ENCODE measurements at places on chromosomes 7 and 10.

DNA sequence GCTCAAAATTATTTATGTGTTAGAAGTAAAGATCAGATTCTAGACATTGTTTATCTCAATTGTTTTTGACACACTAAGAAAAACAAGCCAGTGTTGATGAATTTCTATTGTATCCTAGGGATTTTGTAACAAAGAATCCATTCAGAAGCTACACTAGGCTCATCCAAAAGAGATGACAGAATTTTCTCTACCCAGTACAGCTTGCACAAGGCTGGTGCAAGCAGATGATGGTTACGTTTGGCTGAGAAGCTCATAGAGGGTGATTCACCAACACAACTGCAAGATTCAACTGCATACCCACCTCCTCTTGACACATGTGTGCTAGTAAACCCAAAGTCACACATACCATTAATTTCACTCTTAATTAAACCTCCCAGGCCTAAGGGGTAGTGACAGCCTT is 20.8 kb downstream of the GRM3 start:
- DNase-seq = no peak

DNA sequence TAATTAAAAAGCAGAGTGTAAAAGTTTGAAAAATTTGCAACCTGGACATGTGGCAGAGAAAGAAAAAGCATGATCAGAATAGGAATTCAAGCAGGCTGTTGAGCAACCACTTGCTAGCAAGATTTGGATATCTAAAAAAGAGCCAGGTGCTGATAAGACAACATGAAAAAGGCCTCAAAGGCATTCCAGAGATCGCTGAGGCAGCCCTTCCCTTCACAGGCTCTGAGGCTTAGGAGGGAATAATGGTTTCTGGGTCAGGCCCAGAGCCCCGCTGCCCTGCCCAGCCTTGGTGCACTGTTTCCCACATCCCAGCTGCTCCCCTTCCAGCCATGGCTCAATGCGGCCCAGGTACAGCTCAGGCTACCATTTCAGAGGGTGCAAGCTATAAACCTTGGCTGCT is 64.1 kb upstream of the EEPD1 start:
- no peak for DNase-seq

- DNase-seq = no peak
Observed at GRCh38 chr7:151349507-151349853, 7.9 kb downstream of the NUB1 start.

GRCh38 chr7:101736084-101736483 is 81.3 kb upstream of the CUX1 start:
- no peak for DNase-seq

- DNase-seq = peak; percentile 22
Observed at GRCh38 chr7:97307521-97308108, 190.1 kb downstream of the SDHAF3 start.

DNA sequence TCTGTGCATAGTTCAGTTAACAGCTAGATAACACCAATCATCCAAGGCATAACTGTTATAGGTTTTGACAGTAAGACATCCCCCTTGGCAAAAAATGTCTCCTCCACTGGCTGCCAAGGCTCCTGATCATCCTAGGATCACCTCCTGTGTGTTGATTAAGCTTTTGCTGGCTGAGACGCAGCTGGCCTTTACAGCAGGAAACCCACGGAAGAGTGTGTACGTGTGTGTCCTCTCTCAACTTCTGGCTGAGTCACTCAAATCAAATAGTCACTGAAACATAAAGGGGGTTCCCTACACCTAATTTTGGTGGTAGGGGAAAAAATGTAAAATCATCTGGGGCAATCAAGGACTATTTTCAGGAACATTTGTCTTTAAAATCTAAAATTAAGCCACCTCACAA is 208.8 kb downstream of the CTNNA3 start:
- no peak for DNase-seq

- no peak for DNase-seq
Observed at GRCh38 chr10:104190695-104191094, 41.5 kb downstream of the CFAP43 start.

GRCh38 chr10:46266306-46266985 is 20.4 kb upstream of the ANTXRL start:
- DNase-seq = no peak

- no peak for DNase-seq
Observed at GRCh38 chr7:138892006-138892630, 89.1 kb downstream of the KIAA1549 start.

- no peak for DNase-seq
Observed at GRCh38 chr10:43863859-43864591, 215.3 kb upstream of the ZNF32 start.

DNA sequence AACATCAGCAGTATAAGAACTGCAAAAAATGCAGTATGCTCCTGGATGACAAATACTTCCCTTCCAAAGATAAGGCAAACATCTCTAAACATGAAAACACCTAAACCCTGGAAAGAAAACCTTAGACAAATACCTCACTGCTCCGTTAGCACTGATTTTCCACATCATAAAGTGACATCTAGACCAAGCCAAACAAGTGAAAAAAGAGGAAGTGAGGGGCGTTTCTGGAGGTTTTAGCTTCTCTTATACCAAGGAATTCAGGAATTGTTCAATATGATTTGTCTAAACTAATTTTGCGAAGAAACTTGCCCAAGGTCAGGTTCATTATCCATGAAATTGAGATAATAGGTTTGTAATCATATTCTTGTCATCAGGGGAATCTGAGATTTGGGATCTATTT is 279.7 kb downstream of the ADRA2A start:
- no peak for DNase-seq

DNA sequence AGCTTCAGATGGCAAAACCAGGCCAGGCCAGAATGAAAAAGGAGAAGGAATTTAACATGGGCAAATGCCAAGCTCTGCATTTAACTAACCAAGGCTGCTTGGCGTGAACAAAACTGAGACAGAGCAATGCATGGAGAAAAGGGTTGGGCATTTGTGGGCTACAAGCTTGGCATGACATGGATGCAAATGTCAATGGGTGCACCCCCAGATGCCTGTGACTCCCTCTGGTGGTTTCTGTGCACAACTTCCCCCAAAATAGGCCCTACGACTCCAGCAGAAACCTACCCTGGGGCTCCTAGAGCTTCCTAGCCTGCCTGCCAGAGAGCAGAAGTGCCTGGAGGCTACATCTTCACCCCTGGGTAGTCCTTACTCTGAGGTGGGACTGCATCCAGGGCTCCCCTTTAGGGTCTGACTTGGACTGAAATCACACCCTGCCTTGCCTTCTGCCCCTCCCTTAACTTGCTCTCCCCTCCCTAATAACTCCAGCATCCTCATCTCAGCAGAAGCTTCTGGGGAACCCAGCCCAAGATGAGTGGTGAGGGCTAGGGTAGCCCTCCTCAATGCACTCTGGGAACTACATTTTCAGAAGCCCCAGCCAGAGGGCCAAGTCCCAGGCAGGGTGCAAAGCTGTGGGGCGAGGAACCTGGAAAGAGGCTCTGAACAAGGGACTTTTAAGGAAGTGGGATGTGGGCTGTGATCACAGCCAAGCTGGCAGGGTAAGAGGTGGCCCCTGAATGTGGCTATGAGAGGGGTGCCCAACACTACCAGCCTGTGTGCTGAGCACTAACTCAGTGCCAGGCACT is 11.3 kb downstream of the GPRIN2 start:
- no peak for DNase-seq

- no peak for DNase-seq
Observed at GRCh38 chr7:36547416-36547815, 157.8 kb downstream of the ANLN start.

GRCh38 chr7:104208421-104208780 is 588 bp upstream of the ORC5 start:
- no peak for DNase-seq

DNA sequence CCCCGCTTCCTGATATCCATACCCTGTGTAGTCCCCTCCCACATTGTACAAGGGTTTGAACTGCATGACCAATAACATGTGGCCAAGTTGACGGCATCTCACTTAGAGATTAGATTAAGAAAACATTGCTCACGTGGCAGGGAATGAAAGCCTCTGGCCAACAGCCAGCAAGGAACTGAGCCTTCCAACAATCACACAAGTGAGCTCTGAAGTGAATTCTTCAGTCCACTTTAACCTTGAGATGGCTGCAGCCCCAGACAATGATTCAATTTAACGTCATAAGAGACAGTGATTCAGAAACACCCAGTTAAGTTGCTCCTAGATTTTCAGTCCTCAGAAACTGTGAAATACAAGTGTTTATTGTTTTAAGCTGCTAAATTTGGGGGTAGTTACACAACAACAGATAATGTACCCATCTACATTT is 165.9 kb upstream of the PLXNA4 start:
- no peak for DNase-seq

DNA sequence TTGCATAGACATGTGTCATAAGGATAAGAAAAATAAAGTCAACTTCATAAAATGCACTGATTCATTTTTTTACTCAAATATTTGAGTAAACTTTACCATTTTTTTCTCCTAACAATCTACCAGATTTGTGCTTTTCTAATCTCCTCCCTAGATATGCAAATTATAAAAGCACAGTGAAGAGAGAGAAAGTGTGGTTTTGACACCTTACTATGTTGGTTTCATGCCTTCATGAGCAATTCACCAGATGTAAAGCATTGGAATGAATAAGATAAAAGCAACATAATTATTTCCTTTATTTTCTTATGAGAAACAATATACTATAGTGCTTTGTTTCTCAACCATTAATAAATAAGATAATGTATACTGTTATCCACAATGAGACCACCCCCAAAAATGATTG is 432.5 kb upstream of the PCDH15 start:
- DNase-seq = no peak

- DNase-seq = no peak
Observed at GRCh38 chr10:49595713-49596492, 14.2 kb upstream of the SLC18A3 start.

GRCh38 chr10:17533731-17534130 is 79.3 kb upstream of the ST8SIA6 start:
- no peak for DNase-seq

- DNase-seq = no peak
Observed at GRCh38 chr7:20122073-20122472, 95.1 kb downstream of the MACC1 start.

DNA sequence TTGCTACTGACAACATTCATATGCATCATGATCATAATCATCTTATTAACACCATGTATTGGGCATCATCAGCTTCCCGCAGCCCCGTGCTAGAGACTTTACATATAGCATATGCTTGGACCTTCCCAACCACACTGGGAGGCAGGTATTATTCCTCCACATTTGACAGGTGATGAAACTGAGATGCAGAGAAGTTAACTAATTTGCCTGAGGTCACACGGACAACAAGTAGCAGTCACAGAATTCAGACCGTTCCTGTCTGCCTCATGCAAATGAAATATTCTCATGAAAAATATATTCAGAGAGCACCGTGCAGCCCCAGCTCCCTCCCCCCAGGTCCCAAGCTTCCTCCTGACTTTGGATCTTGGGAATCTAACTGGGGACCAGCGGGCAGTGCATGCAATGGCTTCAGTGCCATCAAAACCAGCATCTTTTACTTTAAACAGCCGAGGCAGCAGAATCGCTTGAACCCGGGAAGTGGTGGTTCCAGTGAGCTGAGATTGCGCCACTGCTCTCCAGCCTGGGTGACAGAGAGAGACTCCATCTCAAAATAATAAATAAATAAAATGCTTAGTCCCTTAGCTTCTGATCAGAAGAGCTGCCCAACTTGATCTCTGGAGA is 112.2 kb upstream of the GPR26 start:
- no peak for DNase-seq

- no peak for DNase-seq
Observed at GRCh38 chr10:7185367-7185690, 225.5 kb downstream of the SFMBT2 start.

DNA sequence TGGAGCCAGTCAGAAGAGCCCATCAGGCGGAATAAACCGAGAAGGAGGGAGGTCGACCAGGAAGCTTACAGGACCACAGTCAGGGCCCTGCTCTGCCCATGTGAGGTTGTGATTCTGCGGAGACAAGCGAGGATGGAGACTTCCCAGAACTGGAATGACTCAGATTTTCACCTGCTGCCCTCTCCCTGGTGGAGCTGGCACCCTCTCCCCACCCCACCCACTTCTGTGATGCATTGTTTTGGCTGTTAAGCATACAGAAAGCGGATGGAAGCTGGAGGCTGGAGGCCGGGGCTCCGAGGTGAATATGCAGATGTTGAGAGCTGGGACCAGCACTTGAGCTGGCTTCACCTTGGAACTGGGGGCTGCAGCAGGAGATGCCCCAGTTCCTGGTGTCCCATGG is 57.4 kb downstream of the NPTX2 start:
- DNase-seq = no peak

DNA sequence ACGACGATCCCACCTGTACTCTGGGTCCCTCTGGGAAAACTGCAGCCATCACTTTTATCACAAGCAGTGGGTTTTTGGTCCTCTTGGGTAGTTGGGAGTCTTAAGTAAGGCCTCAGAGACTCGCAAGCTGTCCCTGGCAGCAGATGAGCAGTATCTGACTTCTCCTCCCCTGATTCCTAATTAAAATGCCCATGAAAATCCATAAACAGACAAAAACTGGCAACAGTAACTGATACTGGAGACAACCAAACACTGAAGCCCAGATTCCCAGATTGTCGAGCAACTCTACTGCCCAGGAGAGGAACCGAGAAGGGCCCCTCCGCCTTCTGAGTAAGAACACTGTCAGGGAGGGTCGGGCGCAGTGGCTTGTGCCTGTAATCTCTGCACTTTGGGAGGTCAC is 333.8 kb downstream of the CALN1 start:
- DNase-seq = no peak

- DNase-seq = no peak
Observed at GRCh38 chr10:80497187-80498077, 40.3 kb upstream of the SH2D4B start.

GRCh38 chr7:70619130-70619529 is 512.8 kb upstream of the GALNT17 start:
- peak; percentile 62 for DNase-seq

- DNase-seq = peak; percentile 7
Observed at GRCh38 chr7:46525876-46526275, 604.8 kb upstream of the IGFBP3 start.

DNA sequence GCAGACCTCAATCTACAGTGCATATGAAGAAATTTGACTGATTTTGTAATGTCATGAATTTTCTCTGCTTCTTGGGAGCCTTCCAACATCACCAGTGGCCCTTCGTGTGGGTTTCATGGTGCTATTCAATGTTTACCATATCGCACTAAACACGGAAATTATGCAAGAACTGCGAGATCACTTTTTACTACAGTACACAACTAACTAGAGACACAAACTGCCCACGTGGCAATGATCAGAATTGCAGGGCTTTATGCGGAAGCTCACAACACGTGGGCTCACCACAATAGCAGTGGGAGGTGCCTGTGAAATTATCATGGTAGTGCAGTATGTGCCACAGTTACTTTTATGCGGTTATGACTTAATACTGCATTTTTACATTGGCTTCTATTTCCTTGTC is 449.7 kb upstream of the KLF6 start:
- DNase-seq = peak; percentile 54

DNA sequence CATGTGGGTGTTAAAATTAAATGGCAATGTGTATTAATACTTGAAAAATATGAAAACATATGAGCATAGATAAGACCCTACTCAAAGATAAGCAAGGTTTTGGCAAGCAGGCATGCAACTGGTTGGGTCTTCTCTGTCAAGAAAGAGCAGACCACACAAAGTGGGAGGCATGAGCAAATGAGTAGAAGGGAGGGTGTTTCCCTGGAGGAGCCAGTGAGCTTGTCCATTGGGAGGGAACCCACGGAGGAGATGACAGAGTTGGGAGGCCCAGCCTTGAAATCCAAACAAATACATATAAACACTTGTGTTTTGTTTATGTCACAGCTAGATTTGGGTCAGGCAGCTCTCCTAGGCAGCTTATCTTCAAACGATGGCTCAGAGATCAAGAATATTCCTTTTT is 134.5 kb upstream of the CXCL12 start:
- DNase-seq = no peak

- no peak for DNase-seq
Observed at GRCh38 chr10:114289096-114289436, 50.0 kb downstream of the VWA2 start.
